Skeletal muscle cell (primary cell): ENCODE measurements at places on chromosomes 2 and 18.

DNA sequence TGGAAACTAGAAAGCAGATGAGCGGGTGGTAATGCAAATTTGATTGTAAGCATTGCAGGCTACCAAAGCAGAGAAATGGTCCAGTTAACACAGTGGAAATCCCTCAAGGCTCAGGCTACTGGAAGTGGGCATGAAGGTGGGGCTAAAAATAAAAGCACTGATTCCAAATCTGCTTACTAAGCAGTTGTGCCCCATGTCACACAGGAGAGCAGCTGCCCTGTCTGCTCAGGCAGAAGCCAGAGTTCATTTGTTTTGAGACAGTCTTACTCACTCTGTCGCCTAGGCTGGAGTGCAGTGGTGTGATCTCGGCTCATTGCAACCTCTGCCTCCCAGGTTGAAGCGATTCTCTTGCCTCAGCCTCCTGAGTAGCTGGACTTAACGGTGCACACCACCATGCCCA is 42.5 kb upstream of the TSPYL6 start:
- no peak for DNase-seq

DNA sequence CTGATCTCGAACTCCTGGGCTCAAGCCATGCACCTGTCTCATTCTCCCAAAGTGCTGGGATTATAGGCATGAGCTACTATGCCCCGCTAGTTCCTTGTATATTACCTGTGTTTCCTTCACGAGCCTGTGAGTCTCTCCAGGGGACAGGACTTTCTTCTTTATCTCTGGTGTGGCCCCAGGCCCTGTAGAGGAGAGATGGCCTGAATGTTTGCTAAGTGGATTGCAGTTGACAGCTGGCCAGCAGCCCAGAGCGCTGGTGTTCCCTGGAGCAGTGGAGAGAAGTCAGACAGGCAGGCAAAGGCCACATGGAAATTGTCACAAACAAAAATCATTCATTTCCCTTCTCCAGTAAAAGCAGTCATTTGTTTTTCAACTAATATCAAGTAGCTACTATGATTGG is 17.9 kb downstream of the LPIN1 start:
- no peak for DNase-seq

GRCh38 chr18:77148289-77148688 is 15.7 kb upstream of the MBP start:
- DNase-seq = no peak

- DNase-seq = peak; percentile 71
These were observed 86.2 kb downstream of the METTL8 start for GRCh38 chr2:171347591-171348032.

DNA sequence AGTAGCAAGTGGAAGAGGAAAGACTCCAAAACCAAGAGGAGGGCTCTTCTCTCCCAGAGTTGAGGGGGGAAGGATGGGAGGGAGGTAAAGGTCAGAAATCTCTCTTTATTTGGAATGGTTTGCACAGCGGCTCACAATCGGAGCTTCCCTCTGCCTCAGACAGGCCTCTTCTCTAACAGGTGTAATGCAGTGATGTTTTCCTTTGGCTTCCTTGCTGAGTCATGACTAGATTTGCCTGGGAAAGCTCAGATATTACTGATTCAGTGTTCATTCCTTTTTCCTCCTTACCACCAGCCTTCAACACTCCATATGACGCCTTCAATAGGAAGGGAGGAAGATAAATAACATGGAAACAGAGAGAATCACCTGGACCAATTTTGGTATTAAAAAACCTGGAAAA is 136.6 kb downstream of the RNF152 start:
- DNase-seq = no peak

DNA sequence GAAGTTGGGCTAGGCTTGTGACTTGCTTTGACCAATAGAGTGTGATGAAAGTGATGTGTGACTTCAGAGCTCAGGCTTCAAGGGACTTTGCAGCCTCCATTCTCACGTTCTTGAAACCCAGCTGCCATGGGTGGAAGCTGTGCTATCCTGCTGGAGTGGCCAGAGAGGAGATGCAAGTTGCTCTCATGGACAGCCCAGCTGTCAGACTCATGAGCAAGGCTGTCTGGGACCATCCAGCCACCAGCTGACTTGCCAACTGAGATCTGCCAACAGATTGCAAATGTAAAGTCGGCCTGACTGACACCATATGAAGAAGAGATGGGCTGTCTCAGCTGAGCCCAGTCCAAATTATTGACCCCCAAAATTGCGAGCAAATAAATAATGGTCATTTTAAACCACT is 226.4 kb upstream of the CXCR4 start:
- DNase-seq = no peak

DNA sequence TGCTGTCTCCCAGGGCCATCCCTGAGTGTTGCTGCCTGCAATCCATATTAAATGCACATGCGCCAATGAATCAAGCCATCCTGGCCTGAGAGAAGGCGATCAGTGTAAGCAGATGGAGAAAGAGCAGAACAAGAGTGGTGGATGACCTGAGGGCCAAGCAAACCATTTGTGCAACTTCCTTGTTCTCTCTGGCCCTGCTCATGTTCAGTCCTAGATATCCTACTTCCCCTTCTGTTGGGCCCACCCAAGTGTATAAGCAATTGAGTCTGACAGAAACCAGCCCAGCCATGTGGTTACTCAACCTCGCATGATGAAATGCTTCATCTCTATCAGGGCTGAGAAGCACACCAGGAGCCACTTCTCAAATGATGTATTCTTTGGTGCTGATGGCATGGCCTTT is 383.1 kb upstream of the ID2 start:
- no peak for DNase-seq

DNA sequence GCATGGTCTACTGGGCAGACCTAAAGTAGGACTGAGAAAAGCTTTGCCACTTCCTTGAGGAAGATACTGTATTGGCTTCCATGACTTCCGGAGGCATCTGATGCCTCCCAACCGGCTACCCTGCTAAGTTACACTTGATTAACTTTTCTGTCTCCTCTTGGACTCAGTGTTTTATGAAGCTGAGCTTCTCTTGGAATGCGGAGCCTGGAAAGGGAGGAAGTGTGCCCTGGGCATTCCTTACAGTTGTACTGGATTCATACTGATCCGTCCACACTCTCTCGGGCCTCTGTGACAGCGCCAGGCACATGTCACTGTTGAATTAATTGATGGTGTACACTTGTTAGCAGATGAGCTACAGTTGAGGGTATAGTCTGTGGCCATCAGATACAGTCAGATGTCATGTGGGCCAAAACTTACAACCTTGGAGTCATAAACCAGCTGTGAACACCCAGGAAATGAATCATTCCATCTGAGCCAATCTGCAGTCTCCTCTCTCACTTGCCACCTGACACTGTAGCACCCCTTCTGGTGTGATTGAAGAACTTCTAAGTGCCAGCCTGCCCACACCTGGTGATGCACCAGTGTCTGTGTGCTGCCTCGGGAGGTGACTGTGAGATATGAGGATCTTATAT is 122.5 kb downstream of the FHOD3 start:
- no peak for DNase-seq

DNA sequence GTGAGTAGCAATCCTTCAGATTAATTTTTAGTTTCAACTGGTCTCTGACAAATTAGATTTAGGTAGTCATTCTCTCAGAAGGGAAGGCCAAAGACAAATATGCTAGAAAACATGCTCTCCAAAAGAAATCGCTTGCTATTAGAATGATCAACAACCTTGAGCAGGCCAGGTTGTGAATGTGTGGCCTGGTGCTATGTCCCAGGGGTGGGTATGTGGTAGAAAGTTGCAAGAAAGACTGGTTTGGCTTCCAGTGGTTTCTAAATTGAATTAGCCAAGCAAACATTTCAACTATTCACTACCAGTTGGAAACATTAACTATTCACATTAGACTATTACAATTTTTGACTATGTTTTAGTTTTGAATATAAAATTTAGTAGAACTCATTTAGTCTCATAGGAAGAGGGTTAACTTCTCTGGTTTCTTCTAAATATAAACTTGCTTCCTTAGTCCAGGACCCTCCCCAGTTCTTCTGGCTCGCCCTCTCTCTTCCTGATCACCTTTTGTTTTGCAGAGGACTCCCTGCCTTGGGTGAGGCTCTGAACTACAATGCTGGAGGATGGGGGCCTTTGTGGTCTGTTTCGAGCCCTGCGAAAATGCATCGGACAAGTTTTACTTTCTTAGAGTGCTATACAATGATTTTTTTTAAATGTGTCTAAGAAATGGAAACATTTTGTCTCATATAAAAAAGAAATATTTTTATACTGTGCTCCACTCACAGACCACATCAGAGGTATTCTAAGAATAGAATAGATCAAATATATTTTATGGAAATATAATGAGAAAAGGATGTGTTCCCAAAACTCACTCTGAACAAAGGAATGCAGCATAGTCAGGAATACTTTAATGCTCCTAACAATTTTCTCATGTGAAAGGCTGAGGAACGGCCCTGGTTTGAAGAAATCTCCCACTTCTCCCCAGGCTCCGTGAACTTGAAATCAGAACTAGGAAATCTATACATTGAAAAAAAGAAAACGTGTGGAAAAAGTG is 375.0 kb upstream of the ZEB2 start:
- DNase-seq = no peak

DNA sequence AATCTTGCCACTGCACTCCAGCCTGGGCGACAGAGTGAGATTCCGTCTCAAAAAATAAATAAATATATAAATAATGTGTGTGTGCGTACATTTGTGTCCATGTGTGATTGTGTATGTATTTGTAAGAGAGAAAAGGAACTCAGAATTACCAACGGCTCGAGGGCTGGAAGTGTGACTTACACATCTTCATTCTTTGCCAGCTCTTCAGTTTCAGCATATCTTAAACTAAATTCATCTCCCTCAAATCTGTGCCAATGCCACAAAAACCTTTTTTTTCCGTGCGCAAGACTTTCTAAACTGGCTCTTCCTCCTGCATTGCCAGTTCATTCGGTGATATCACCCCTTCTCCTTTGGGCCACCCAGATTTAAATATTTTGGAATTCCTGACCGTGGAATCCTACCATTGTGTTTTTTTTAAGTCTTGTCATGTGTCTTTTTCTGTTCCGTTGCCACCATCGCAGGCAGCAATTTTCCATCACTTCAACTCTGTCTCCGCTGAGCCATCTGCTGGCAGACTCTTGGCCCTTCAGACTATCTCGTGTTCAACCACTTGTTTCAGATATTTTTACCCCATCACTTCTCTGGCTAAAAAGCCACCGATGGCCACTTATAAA is 77.0 kb upstream of the ZNF532 start:
- DNase-seq = no peak

DNA sequence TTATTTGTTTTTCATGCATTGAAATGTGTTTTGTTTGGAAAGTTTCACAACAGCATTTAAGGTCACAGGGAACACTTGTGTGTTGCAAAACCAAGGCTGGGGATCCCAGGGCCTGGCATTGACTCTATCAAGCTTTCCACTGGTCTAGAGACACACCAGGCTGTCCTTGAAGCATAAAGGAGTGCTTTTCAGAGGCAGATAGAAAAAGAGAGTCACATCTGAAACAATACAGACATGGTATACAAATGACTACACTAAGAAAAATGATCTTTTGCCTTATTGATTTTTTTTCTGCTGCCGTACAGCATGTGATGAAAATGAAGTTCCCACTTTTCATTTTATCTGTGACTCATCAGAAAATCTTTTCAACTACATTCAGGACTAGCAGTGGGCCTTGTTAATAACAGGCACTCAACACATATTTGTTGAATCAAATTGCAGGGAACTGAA is 61.9 kb upstream of the ZCCHC2 start:
- peak; percentile 10 for DNase-seq

GRCh38 chr18:58218117-58218516 is 174.1 kb downstream of the NEDD4L start:
- no peak for DNase-seq

GRCh38 chr2:189379287-189379630 is 62.0 kb upstream of the WDR75 start:
- DNase-seq = no peak

DNA sequence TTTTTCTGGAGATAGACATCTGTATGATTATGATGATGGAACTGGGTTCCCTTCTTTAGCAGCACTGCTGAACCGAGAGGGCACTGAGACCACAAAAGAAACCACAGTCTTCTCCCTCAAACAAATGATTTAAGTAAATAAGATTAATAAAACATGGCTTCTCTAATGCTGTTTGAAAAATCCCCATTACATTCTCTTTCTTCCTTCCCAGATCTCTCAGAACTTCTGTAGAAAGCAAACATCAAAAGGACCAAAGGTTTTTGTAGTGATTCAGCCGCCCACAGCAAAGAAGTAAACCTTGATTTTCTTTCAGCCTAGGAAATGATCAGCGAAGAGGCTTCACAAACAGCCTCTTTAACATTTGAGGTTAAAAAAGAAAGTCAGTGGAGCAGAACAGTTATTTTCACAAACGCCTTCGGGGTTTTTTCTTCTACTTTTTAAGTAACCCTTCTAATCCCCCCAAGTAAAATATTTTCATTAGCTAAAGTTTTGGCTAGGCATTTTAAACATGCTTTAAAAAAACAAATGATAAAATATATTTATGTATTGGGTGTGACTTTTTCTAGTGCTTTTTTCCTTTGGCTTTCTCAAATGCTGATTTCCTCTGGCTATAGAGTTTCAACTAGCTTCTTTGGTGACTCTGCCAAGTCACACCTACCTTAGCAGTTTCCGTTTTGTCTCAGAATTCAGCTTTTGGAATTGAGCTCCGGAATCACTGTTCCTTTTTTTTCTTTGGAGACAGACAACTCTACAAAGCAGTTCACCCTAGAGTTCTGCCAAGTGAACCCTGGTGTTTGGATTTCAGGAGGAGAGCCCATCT is 89.6 kb downstream of the UPP2 start:
- DNase-seq = no peak

- no peak for DNase-seq
These were observed 30.5 kb downstream of the LINC00305 start for GRCh38 chr18:64118406-64118805.

DNA sequence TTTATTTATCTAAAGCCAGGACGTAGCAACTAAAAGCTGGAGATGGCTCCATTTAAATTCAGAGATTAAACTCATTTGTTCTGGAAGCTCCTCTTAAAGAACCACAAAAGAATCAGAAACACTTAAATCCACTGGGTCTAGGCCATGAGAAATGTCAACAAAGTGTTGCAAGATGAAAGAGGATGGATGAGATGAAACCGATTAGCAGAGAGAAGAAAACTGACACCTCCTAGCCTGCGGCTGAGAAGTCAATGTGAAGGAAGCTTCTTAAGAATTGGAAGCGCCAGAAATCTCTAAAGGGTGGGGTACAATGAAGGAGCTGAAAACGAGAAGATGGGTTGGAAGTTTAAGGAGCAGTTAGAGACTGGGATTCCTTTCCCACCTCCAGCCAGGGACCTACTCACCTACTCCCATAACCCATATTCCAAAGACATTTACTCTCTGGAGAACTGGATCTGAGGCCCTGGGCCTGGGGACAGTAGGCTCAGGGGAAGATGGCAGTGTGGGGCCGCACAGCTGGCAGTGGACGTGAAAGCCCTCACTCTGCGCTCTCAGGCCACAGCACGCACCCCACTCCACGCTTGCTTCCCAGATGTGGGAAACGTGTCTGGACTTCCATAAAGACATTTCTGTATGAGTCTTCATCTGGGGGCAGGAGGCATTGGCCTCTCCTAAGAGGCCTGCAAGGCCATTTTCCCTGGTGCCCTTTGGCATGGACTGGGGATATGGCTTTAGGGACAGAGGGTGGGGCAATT is 188.4 kb downstream of the LOXHD1 start:
- DNase-seq = no peak
